Activated naive CD4-positive, alpha-beta T cell treated with Interleukin-2 at 50 U/mL for 16 hours (primary cell): ENCODE measurements at places on chromosomes 1 and 21.

GRCh38 chr1:85125891-85126290, 74.9 kb downstream of the SYDE2 start:
- DNase-seq = no peak

DNA sequence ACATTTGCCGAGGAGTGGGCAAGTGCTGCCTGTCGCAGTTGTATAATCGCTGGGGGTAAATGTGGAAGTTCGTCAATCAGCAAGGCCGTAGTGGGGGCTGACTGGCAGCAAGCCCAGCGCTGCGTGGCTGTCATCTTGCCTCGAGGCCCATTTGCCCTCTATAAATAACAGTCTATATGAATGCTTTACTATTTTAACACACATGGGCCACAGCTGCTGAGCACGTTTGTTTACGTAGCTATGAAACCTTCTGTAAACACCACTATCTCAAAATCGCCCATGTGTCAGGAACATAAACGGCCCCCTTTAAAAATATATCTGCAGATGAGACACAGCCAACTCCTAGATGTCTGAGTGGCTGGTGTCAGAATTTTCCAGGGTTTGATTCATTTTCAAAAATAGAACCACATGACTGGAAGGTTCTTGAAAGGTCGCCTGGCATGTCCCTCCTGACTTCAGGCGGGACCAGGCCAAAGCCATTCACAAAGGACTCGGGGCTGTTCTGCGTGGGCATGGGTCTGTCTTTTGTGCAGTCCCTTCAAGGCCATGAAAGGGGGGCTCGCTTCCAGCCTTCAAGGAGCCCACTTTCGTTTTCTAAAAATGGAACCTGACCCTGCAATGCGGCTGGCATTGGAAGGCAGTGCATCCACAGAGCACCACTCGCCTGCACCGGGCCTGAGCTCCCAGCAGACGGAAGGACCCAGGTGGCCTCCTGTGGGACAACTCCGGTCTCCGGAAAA, 205.5 kb downstream of the KCNJ6 start:
- DNase-seq = no peak

DNA sequence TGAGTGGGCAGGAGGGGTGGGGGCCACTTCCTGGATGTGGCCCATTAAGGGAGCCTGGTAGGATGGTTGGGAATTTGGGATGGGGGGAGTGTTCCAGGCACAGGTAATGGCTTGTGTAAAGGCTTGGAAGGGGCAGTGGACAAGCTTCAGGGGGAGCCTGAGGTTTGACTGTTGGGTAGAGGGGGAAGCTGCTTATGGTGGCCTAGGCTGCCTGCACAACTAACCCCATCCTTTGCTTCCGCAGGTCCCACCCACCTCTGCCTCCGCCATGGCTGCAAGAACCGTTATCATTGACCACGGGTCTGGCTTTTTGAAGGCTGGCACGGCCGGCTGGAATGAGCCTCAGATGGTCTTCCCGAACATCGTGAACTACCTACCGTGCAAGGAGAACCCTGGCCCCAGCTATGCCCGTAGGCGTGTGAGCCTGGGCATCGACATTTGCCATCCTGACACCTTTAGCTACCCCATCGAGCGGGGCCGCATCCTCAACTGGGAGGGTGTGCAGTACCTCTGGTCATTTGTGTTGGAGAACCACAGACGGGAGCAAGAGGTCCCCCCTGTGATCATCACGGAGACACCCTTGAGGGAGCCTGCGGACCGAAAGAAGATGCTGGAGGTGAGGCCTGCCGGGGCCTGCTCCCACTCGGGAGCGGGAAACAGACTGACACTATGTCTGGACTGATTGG, 67.8 kb downstream of the ACTL8 start:
- no peak for DNase-seq

DNA sequence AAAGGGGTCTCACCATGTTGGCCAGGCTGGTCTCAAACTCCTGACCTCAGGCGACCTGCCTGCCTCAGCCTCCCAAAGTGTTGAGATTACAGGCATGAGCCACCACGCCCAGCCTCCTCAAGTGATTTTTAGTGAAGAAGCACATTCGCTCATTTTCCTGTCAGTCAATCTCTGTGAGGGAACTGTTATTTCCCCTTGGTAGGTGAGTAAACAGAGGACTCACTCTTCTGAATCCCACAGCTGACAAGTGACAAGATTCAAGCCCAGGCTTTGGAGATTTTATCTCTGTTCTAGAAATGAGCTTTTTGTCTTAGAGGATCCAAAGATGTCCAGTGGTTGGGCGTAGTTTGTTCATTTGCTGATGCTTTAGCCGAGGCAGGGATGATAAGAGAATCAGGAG, 43.9 kb upstream of the TACSTD2 start:
- DNase-seq = no peak

- no peak for DNase-seq
Observed at GRCh38 chr1:64584479-64584878, 114.5 kb downstream of the CACHD1 start.

DNA sequence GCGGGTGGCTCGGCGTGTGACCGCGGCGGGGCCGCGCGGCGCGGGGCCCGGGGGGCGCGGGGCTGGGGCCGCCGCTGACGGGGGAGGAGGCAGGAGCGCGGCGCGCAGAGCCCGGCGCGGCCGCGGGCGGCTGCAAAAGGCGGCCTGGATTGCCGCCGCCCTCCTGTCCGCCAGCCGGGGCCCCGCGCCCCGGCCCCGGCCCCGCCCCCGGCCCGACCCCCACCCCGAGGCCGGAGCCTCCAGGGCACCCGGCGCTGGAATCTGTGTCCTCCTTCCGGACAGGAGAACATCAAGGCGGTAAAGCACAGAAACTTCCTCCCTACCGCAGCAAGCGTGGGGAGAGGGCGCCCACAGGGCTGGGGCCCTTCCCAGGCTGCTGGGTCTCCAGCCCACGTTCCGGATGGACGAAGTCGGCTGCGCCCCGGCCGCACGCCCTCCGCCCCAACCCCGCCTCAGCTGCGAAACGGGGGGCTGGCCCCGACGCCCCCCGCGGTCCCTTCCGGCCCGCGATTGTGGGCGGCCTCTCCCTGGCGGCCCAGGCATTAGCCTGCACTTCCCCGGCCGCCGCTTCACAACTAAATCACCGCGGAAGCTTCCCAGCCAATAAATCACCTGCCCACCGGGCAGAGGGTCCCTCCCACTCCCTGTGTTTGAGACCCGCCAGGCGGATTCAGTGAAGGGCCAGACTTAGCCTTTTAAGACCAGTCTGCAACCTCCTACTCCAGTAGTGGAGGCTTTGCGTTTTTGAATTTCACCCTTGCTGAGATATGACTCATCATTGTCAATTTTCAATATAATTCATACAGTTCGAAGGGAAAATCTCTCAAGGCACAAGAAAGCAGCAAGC, 106.0 kb downstream of the SLC45A1 start:
- DNase-seq = peak; percentile 55

DNA sequence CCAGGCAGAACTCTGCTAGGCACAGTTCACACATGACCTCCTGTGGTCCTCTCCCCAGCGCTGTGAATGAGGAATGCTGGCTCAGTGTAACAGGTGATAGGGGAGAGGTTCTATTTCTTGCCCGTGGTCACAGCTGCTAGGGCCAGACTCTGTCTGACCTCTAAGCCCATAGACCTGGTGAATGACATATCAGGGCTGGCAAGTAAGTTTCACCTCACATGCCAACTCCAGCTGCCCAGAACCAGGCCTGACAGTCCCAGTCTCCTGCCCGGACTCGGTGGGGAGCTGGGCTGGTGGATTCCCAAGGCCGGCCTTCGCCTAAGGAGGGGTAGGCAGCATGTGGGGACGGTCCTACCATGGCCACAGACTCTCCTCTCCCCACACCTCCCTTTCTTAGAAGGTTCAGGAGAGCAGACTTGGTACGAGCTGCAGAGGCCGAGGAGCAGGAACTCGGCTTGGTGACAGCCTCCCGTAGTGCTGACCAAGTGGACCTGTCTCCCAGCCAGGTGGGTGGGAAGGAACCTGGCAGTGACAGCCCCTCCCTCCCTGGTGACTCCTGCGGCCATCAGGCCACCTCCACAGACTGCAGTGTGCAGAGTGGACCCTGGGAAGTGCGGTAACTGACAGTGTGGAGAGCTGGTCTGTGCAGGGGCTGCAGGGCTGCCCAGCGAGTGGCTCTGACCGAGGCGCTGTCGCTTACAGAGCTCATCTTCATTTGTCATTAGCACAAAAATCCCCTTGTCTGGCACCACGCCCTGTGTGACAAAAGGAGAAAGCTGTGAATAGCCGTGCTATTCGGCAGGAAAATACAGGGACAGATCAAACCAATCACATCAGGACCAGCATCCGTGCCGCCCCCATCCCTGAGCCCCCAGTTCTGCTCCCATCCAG, 74.6 kb downstream of the SCCPDH start:
- DNase-seq = no peak

DNA sequence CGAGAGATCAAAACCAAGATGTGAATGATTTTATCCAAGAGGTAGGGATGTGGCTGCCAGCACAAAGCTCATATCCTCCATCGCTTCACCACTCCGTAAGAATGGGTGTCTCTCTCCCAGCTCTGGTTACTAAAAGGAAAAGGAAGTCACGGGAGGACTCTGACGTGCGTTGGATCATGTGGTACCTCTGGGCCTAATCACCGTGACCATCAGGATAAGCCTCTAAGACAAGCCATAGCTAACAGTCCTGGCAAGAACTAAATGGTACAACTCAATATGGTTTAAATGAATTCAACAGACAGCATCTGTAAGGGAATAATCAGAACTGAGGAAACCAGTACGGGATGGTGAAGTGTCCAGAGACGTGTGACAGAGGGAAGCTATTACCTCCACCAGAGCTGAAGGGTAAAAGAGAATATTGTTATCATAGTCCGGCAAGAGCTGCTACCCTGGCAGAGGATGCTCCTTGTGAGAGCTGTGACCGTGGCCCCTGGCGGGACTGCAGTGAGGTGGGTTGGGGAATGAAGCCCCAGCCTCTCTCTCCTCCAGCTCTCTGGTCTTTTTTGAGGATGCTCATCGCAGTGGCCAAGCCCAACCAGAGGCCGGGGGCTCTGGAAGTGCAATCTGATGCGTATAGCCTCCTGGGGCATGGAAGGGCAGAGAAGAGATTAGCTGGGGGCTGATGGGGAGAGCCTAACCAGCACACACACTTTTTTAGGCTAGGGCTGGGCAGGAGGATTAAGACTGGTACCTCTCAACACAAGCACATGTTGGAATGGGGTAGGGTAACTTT, 54.2 kb downstream of the KIAA1614 start:
- no peak for DNase-seq

DNA sequence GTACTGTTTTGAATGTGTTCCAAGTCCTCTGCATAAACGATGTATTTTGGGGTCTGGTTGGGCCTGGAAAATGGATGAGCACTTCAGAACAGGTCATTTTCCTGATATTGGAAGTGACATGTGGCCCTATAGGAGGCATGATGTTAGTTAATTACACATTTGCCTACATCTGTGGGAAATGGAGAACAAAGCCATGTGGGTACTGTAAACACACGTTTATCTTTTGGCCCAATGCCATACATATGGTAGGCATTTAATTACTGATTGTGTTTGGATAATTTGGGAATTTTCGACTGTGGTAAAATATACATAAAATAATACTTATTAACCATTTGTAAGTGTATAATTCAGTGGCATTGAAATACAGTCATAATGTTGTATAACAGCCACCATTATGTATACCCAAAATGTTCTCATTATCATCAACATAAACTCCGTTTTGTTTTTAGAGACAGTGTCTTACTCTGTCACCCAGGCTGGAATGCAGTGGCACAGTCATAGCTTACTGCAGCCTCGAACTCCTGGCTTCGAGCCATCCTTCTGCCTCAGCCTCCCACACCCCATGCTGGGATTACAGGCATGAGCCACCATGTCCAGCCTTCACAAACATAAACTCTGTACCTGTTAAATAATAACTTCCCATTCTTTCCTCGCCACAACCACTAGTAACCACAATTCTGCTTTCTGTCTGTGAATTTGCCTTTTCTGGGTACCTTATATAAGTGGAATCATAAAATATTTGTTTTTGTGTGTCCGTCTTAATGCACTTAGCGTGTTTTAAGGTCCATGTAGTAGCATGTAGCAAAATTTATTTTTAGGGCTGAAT, 11.9 kb upstream of the RNPEP start:
- DNase-seq = no peak

GRCh38 chr1:181986907-181987305, 74.6 kb downstream of the ZNF648 start:
- DNase-seq = no peak

DNA sequence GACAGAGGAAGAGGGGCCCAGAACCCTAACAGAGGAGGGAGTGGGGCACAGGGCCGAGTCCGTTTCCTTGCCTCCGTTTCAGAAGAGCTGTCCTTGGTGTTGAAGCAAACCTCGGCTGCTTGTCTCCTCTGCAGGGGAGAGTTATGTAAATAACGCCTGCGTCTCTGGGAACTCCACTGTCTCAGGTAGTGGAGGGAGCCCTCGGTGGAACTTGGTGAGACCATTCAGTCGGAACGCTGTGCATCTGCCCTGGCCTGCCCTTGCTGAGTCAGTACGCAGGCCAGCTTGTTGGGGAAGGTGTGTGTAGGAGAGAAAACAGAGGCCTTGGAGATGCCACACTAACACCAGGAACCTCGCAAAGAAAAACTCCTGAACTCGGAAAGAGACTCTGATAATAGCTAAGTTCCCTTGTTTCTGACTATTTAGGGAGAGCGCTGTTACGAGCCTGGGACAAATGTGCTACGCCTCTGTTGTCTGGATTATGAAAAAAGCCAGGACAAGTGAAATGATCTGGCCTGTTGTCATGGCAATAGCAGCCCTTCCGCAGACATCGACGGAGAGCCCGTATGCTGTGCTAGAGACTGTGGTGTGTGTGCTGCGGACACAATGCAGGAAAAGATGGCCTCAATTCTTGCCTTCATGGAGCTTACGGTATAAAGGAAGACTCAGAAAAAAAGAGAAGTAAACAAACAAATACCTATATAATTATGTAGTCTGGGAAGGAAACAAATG, 94.6 kb upstream of the AKT3 start:
- DNase-seq = no peak

DNA sequence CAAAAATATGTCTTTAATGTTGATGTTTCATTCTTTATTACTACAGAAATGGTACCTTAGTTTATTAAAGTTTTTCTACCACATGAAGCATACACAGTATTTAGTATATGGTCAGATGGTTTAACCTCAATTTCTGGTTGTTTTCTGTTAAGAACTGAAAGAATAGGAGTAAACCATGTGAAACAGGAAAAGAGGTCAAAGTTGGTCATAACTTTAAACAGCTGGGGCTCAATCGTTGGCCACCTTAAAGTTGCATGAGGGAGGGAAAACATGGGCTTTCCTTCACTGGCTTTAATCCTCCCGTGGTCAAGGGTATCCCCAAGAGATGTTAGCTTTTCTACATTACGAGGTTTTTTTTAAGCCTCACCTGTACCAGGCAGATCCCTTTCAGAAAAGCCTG, 483.3 kb upstream of the ADAMTS5 start:
- no peak for DNase-seq

GRCh38 chr1:225477296-225477911, 49.6 kb upstream of the LBR start:
- DNase-seq = no peak

- no peak for DNase-seq
Observed at GRCh38 chr21:28633839-28634555, 358.7 kb downstream of the LTN1 start.

- no peak for DNase-seq
Observed at GRCh38 chr21:42049578-42050430, 21.3 kb upstream of the UMODL1 start.

- DNase-seq = no peak
Observed at GRCh38 chr1:46804027-46804889, 5.4 kb downstream of the CYP4B1 start.
